Urothelium cell line (cell line): ENCODE measurements at places on chromosomes 12 and 14.

GRCh38 chr12:55072083-55072482, 52.3 kb downstream of the NEUROD4 start:
- DNase-seq, result peak; percentile 34

DNA sequence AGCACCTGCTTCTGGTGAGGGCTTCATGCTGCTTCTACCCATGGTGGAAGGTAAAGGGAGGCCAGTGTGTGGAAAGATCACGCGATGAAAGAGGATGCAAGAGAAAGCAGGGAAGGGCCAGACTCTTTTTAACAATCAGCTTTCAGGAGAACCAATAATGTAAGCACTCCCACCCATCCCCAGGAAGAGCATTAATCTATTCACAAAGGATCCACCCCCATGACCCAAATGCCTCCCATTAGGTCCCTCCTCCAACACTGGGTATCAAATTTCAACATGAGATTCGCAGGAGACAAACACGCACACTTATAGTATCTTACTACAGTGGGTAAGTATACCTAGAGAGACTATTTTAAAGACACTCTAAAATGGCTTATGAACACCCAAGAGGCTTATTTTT, 80.5 kb upstream of the TMCC3 start:
- DNase-seq, result no peak

- DNase-seq, result no peak
Measured at GRCh38 chr14:24213866-24214662, 776 bp upstream of the CHMP4A start.

DNA sequence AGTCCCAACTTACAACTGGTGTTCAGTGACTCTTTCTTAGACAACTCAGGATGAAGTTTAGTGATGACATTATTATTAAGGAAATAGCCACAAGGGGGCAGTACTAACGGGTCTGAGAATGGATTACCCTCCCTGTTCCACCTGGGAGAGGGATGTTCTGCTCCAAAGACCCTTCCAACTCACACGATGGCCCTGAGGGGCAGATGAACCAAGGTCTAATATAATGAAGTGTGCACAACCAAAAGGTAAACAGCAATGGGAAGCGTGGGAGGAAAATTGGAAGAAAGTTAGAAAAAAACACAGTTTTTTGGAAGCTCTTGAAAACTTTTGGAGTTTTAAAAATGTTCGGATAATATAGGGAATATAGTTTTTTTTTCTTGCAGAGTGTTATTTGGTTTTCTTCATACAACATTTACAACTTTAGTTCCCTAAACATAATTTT, 24.0 kb downstream of the FGF6 start:
- DNase-seq, result peak; percentile 73

- peak; percentile 75 for DNase-seq
Measured at GRCh38 chr12:121793440-121793837, at the start of gene RHOF. Gene RHOF (minus strand): TSS chr12:121793688. CDS start chr12:121793633, 55 bp downstream.

DNA sequence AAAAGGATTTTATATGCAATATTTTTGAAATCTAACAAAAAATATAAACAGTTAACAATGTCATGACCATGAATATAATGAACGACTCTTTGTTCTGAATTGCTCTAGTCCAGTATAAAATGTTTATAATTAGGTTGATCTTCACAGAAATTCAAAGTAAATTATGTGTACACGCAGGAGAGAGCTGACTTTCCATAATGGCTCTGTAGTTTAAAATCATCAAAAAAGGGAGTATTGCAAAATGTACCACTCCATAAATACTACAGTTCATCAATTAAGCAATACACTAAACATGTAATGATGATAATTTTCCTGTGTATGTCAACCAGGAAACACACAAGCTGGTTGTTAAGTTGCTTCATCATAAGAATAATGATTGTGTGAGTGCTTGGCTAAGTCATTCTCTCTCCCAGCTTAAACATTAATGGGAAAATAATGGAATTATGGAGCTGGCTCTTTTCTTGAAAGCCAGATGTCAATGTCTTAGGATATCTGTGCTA, 189.5 kb upstream of the PLEKHG7 start:
- DNase-seq, result no peak

DNA sequence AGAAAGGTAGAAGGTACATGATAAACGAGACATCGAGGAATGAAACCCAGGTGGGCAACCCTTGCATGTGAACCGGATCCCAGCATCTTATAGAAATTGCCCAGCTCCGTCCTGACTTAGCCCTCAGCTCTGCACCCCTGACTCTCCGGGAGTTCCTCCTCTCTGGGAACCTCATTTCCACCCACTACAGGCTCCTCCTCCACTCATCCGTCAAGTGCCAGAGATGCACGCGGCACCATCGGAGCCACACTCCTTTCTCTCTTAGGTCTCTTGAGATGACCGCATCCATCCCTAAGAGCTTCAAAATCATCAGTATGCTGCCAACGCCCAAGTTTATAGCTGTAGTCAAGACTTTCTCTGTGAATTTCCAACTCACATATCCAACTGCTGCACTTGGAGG, 84.7 kb downstream of the TTC7B start:
- no peak for DNase-seq

GRCh38 chr12:95674631-95675030, 115.9 kb downstream of the NTN4 start:
- DNase-seq, result peak; percentile 7

DNA sequence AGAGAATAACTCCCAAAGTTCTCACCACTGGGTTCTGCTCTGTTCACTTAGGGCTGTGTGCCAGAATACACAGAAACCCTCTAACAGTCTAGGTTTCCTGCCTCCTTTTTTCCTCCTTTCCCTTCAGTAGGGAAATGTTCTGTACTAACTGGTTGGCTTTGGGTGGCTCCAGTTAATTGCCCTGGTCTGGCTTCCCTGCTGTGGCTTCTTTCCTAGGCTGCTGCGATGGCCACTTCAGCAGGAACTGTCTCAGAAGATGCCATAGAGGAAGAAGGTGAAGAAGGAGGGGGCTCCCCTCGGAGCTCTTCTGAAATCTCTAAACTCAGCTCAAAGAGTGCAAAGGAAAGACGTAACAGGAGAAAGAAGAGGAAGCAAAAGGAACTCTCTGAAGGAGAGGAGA, 115.2 kb downstream of the SCN8A start:
- no peak for DNase-seq

DNA sequence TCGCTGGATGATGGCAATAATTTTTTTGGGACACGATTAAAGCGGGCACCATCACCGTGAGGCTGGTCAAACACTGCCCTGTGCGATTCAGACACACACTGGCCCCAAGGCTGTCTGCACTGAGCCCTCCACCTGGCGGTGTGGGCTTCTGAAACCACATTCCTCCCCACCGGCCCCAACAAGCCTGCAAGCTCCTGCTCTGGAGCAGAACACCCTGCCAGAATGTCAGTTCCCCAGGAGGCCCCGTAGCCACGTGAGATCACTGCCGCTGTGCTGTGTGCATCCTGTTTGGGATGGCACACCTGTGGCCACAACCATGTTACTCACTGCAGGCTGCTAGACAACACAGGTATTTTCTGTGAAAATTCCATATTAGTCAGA, 7.9 kb downstream of the GSC start:
- no peak for DNase-seq

DNA sequence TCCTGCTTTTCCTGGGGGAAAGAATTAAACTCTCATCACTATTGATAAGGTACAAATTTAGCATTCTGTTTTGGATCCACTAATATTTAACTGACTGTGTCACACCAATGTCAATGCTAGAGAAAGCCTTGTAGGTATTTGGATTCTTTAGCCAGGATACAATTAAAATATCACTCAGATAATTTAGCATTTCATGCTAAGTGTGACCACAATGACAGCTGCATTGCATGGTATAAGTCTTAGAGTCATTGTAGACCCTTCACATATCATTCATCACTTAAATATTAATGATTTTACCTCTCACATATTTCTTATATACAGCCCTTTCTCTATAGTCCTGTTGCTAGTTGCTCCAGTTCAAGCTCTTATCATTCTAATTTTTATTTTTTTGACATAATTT, 85.3 kb upstream of the ATP2B1 start:
- no peak for DNase-seq

GRCh38 chr14:61894452-61895077, 132.3 kb downstream of the SNAPC1 start:
- peak; percentile 84 for DNase-seq

DNA sequence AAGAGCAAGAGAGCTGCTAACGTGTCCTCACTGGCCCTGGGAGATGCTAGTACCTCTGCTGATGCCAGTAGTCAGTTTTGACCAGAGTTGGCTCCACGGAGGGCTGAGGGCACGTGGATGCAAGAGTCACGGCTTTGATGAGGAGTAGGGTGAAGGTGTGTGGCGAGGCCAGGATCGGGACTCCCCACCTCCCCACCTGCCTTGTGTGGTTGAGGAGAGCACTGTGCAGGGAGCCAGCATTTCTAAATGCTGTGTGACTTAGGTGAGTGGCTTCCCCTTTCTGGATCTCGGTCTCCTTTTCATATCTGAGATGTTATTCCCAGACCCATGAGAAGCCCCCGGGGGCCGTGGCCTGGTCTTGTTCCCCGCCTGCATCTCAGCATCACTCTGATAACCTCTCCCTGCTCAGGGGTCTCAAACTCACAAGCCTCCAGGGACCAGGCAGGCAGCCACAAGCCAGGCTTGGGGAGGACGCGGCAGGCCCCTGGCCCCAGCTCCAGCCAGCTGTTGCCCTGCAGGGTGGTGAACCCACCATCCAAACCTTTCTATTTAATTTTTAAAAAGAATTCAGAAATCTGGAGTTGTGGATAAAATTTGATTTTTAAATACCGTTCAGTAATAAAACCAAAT, 32.1 kb downstream of the MVK start:
- no peak for DNase-seq

GRCh38 chr12:114860969-114861368, 177.0 kb upstream of the TBX3 start:
- DNase-seq, result no peak

DNA sequence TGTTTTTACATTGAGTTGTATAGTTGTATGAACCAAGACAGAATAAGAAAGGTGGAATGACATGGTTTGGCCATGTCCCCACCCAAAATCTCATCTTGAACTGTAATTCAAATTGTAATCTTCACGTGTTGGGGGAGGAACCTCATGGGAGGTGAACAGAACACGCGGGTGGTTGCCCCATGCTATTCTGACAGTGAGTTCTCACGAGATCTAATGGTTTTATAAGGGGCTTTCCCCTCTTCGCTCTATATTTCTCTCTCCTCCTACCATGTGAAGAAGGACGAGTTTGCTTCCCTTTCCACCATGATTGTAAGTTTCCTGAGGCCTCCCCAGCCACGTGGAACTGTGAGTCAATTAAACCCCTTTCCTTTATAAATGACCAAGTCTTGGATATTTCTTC, 25.3 kb downstream of the DDHD1 start:
- no peak for DNase-seq

GRCh38 chr12:104712968-104713367, 245.1 kb downstream of the SLC41A2 start:
- DNase-seq, result no peak

GRCh38 chr14:32512813-32513212, 183.7 kb downstream of the AKAP6 start:
- DNase-seq, result no peak

DNA sequence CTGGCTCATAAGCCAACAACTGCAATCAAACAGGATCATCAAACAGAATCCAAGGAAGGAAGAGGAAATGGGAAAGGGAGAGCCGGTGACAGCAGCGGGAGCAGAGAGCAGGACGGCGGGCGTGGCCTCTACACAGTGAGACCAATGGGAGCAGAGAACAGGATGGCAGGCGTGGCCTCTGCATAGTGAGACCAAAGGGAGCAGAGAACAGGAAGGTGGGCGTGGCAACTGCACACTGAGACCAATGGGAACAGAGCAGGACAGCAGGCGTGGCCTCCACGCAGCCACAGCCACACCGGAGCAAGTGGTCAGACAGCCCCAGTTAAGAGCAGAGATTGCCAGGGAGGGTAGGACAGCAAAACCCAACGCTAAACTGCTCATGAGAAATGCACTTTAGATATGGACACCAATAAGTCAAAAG, 16.4 kb downstream of the LRCOL1 start:
- no peak for DNase-seq

GRCh38 chr14:58735596-58735995, 97.8 kb downstream of the DACT1 start:
- DNase-seq, result no peak

DNA sequence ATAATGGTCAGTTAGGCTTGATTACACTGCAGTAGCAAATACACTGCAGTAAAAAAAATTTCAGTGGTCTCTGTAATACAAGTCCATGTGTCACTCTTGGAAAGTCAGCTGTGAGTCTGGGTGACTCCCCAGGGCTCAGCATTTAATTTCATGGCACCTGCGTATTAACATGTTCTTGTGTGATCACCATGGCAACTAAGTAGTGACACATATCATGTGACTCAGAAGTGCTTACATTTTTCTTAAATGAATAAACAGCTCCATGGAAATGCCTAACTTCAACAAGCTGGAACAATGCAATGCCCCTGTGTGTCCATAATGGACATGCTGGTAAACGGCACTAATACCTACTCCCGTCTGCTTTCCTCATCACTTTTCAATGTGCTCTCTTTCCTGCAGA, 88.5 kb upstream of the ANO4 start:
- DNase-seq, result peak; percentile 7

DNA sequence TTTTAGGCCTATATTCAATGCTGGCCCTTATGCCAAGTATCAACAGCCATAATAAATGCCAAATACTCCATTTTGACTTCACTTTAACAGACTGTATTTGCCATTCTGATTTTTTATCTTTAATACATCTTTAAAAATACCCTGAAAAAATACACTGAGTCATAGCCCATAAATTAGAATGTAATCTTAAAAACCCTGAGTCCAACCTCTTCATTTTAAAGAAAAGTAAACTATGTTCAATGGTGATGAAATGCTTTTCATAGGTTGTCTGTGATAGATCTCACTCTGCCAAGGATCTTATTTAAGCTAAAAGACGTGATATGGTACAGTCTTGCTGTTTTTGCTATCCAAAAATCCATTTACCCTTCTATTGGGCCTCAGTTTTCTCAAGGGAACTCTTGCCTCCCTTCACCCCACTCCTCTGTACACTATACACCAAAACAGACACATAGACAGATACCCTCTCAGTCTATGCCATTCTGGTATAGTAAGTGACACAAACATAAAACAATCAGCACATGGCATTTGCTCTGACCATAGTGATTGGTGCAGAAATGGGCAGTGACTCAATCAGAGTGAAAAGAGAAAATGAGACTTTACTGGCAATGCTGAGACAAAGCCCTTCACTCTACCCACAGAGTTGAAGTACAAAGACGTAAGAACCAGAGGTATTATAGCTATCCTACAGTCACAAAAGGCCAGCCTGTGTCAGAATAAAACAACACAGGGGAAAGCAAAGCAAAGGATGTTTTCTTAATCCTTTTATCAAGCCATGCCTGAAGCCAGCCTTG, 49.1 kb downstream of the BTG1 start:
- DNase-seq, result no peak
